ENCODE measurements at places on chromosomes 16 and 17. TPM values are rescaled to one million over a fixed set of nuclear protein-coding genes. Genes with fewer than 3 reads are reported as not detected.

Gene LRRC75A
- polyA plus RNA-seq, result 5.4 TPM

Gene PLEKHH3
- 24.9 TPM for polyA plus RNA-seq

Gene MTSS2
- polyA plus RNA-seq, result 81.6 TPM

Gene MMP28
- 2.2 TPM for polyA plus RNA-seq

Gene DHRS7C
- 88.3 TPM for polyA plus RNA-seq

Gene IL17C
- not detected for polyA plus RNA-seq

Gene KIF19
- polyA plus RNA-seq, result 1.0 TPM

Gene ORC6
- 10.4 TPM for polyA plus RNA-seq

Gene SP6
- polyA plus RNA-seq, result 0.91 TPM

Gene SPEM2
- not detected for polyA plus RNA-seq

Gene FGF11
- polyA plus RNA-seq, result 2.3 TPM

Gene SLC5A11
- 0.11 TPM for polyA plus RNA-seq

DNA sequence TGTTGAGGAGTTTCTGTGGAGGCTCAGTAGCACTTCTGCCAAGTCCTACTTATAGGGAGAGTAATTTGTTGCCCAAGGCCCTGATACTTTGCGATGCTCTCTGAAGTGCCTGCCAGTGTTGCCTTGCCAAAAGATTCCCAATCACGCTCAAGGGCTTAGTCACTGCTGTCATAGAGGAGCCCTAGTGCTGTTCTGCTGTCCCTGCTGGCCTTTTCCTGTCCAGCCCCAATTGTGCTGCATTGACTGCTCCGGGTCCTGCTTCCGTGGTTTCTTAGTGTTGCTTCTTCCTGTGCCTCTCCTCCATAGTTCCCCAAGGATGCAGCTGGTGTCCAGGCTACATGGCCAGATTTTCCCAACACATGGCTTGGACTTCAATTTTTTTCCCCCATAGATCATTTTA is 13.9 kb downstream of the NUP93 start:
- DNase-seq, result no peak

- DNase-seq, result no peak
These were observed 13.9 kb upstream of the OR1F1 start for GRCh38 chr16:3173892-3174617.

DNA sequence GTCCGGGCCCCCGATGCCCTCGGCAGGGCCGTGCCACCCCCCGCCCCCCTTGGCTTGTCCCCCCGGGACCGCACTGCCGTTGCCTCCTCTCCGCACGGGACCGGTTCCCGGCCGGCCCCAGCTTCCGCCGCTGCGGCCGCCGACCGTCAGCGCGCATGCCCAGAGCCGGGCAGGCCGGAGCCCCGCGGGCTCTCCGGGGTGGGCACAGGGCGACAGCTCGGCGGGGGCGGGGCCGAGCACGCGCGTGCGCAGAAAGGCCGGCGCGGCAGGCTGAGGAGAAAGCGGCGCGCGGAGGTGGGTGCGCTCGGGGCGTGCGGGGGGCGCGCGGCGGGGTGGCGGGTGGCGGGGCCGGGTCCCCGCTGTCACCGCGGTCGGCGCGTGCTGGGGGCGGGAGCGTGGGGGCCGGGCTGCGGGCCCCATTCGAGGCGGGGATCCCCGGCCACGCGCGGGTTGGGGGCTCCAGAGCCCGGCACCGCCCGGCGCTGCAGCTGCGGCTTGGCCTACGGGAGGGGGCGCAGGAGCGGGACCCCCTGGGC is at the start of gene TBC1D24:
Gene TBC1D24 (plus strand): TSS at position 251 of the 536 bp plus-strand sequence. CDS start 21,022 bp downstream, outside the sequence.
- DNase-seq, result peak; percentile 86

DNA sequence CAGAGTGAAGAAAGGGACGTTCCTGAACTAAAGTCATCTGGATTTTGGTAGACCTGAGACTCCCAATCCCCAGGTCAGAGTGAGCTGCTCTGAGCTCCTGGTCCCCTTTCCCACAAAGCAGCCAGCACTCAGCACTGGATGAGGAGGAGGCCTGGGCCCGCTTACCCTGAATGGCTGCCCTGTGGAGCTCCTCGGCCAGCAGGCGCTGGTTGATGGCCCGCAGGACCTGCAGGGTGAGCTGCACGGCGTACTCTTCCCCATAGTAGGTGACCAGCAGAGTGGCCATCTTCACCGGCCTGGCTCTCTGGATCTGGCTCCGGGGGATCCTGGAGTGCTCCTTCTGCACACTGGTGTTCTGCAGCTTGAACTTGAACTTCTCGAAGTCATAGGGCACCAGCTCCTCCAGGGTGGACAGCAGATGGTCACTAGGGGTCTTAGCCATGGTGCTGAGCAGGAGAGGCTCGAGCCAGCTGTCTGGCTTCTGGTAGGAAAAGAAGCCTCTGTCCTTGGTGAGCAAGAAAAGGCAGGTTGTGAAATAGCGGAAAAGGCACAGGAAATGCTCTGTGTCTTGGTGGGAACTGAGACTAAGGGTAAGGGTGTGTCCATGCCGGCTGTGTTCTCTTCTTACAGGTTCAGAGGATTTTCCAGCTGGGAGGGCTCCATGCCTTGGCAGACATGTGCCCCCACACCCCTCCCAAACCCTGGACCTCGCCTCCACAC is at the start of gene MEFV:
Gene MEFV (minus strand): TSS at position 488 of the 720 bp plus-strand sequence. CDS start 46 bp downstream, at position 442.
- no peak for DNase-seq

DNA sequence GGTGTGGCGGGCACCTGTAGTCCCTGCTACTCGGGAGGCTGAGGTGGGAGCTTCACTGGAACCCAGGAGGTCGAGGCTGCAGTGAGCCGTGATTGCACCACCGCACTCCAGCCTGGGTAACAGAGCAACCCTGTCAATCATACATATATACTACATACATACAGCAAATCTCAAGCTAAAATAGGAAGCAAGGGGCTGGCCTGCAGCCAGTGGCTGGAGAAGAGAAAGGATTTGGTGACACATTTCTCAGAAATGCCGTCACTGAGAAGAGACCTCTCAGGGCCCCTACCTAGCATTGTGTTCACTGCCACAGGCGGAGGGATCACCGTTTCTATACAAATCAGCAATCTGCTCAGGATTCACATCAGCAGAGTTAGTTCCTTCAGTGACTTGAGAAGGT is 16.9 kb downstream of the NARF start:
- DNase-seq, result no peak

DNA sequence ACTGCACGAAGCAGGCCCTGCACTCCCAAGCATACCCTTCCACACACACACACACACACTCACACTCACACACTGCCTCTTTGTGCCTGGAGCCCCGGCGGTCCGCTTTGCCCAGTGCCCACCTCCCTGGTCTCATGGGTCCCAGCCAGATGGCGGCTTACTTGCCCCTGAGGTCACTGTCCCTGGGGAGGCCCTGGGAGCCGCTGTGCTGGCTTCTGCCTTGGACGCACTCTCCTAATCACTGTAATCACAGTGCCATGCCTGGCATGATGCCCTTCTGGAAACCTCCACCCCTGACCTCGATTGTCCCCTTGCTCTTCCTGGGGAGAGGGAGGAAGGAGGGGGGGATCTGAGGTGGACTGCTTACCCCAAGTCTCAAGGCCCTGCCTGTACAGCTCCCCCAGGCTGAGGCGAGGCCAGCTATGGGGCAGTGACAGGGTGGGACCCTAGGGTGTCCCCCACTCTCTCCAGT is 36.0 kb downstream of the ARHGAP23 start:
- DNase-seq, result peak; percentile 50

DNA sequence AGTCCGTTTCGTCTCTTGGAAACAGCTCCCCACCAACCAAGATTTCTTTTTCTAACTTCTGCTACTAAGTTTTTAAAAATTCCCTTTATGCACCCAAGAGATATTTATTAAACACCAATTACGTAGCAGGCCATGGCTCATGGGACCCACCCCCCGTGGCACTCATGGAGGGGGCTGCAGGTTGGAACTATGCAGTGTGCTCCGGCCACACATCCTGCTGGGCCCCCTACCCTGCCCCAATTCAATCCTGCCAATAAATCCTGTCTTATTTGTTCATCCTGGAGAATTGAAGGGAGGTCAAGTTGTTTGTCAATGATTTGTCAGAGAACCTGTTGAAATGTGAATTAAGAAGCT is 48.2 kb downstream of the IL21R start:
- no peak for DNase-seq

DNA sequence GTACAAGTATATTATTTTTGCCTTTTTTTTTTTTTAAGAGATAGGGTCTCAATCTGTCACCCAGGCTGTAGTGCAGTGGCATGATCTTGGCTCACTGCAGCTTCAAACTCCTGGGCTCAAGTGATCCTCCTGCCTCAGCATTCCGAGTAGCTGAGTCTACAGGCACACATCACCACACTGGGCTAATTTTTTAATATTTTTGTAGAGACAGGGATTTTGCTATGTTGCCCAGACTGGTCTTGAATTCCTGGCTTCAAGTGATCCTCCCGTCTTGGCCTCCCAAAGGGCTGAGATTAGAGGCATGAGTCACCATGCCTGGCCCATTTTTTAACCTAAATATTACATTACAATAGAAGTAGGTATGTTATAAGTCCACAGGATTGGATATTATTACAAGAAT is 3.2 kb downstream of the TERB1 start:
- no peak for DNase-seq

DNA sequence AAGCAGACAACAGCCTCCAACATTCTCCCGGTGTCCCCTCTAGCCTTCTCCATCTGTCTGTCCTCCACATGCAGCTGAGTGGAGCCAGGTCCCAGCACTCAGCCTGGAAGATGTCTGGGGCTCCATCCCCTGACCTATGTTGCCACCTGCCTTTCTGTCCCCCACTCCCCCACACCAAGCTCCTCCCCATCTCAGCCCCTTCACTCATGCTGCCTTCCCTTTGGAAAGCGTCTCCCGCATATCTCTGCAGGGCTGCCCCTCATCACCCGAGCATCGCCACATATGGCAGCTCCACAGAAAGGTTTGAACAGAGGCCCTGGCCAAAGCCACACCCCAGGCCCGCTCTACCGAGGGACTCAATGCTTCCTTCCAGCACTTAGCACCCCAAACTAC is 24.2 kb downstream of the NSMCE1 start:
- no peak for DNase-seq

DNA sequence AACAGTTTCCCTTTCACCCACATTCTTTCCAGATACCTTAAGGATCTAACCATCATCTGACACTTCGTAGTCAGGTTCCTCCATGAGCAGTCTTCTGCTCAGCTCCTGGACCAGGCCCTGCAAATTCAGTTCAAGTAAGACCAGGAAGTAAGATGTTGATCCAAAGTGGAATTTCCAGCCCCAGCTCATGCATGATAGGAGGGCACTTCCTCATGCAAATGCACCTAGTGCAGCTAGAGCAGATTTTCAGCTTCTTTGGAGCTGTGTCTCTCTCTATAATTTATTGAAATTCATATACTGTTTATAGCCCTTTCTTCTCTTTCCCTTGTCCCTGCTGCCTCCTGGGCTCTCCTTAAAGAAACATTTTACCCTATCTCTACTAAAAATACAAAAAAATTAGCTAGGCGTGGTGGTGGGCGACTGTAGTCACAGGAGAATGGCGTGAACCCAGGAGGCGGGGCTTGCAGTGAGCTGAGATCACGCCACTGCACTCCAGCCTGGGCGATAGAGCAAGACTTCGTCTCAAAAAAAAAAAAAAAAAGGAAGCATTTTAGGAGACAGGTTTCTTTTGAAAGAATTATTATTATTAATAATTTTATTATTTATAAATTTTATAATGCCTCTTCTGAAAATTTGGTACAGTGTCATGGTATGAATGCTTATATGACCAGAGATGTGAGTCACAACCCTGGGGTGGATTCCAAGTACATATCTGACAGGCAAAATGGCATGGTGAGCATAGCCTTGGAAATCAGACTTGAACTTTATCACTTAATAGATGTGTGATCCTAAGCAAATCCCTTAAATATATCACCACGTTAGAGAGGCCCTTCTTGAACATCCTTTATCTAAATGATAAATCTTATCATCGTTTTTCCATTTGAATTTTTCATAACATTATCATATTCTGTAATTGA is 94.3 kb downstream of the SSH2 start:
- DNase-seq, result no peak

DNA sequence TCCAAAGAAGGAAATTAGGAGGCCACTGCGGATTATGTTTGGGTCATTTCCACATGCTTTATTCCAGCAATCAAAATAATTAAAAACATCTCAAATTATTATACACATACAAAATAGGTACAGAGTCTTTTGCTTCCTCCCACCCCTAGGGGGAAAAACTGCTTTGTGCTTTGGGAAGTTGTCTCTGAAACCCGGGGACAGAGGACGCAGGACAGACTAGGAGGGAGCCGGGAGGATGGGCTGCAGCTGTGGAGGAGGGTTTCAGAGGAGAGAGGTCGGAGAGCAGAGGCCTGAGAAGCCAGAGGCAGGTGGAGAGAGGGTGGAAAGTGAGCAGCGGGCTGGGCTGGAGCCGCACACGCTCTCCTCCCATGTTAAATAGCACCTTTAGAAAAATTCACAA is 17.4 kb downstream of the COL1A1 start:
- no peak for DNase-seq

DNA sequence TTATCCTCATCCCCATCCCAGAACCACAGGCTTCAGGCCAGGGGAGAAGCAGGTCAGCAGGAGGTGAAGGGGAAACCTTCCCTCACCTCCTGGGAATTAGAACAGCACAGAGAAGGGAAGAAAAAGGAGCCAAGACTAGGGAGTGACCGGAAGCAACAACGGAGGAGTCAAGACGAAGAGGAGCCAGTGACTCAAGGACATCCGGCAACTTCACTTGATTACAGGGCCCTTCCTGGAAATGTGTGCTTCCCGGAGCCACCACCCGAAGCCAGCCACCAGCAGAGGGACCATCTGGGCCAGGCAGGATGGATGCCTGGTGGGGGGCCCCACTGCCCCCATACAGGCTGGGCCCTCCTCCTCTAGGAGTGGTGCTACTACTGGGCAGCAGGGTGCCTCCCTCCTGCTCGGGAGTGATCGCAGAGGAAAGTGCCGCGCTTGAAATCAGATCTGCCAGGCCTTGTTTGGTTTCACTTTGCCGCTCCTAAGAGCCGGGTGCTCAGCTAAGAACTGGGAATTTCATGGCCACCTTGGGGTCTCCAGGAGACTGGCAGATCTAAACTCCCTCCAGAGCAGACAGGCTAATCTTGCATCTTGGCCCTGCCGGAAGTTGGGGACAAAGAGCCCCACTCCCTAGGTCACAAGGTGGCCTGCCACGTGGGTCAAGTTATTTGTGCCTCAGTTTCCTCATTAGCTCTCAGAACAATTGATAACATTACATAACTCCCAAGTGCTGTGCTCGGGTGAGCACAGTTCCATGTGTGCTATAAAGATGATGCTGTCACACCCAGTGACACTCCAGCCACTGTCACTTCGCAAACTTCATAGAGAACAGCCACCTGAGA is 6.6 kb downstream of the CDC42EP4 start:
- peak; percentile 66 for DNase-seq

DNA sequence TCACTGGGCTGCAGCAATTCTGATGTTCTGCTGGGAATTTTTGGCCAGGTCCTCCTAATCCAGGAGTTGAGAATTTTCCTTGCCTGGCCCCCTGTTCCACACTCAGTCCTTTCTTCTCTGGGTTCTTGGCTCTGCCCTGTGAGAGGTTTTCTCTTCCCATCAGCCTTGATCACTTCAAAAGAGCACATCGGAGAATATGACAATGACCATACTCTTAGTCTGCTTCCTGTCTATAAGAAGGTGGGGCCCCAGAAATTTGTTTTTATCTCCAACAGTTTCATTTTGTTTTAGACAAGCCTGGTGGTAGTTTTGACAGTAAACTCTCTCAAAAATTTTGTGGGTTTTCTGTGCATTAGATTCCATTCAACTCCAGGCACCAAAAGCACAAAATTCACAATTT is 70.7 kb downstream of the C17orf67 start:
- DNase-seq, result no peak

- peak; percentile 2 for DNase-seq
These were observed 1.4 kb downstream of the GOT2 start for GRCh38 chr16:58732545-58733247.

GRCh38 chr16:52852978-52853377 is 199.7 kb downstream of the CHD9NB start:
- no peak for DNase-seq
